Mesendoderm (in vitro differentiated cells): ENCODE measurements at places on chromosomes 16 and 17.

DNA sequence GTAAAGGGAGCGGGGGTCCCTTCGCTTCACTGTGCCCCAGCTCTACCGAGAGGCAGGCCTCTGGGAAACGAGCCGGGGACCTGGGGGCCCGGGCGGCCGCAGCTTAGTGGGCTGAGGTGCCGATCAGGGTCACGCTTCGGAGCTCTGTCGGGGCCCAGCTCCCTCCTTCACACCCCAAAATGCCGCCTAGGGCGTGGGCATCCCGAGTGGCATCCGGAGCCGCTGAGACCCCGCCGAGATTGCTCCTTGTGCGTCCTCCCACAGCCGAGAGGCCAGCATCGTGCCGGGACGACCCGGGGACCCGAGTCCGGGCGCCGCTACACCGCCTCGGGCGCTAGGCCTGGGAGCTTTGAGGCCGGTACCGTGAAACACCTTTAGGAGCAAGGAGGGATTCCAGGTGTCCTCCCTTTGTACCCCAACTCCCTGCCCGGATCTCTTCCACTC is 1.3 kb downstream of the SALL1 start:
- no peak for DNase-seq

GRCh38 chr17:35731239-35731916 is at the start of gene RASL10B:
TSS of gene RASL10B (plus strand) at chr17:35731639. CDS start at chr17:35735185, 3,546 bp downstream.
- peak; percentile 82 for DNase-seq

DNA sequence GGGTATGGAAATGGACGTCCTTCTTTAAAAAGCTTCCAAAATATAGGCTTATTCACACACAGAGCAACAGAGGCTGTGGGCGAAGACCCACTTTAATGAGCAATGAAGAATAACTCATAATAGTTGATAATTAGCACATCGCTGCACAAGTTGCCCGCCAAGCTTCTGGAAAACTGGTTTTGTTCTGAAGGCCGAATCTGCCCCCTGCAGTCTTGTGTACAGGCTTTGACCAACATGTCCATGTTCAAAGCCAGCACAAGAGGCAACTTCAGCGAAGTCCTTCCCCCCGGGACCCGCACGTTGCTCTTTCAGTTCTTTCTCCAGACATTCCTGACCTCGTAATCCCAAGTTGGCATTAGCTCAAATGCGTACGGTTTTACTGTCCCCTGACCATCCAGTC is 73.3 kb downstream of the IRX5 start:
- DNase-seq, result no peak

DNA sequence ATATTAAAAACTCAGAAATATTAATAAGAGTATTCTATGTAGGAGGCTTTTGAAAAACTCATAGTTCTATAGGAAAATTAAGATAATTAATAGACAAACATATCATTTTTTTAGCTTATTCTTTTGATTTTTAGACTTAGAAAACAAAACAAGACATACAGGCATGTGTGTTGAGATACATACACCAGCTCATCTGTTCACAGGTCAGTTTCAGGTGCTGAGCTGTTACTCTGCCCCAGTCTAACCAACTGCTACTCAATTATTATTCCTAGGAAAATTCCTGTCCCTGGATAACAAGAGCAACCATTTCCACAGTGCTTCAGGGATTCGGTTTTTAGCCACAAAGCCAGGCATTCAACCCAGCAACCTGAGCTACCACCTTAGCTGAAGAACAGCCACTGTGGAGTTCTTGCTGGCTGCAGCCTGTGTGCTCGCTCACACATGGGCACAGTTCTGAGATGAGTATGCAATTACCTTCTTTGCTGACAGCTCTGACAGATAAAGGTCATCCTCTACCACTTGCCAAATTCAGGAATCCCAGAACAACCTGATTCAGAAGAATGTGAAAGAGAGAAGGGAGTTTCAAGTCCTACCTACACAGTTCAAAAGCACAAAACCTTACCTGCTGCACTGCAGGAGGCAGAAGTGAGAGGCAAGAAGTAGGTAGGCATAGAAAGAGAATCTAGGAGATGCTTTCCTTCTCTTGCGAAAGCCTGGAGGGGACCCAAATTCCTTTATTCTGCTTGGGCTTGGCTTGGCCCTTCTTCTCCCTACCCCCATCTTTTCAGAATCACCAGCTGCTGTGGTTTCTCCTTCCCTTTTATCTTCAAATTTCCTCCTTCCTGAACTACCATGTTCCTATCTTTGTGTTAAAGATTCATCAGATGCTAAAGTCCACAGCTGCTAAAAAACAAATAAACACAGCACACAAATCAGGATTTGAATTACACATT is 62.7 kb downstream of the TEX2 start:
- peak; percentile 15 for DNase-seq

GRCh38 chr16:48949636-48950035 is 332.0 kb downstream of the CBLN1 start:
- DNase-seq, result no peak

DNA sequence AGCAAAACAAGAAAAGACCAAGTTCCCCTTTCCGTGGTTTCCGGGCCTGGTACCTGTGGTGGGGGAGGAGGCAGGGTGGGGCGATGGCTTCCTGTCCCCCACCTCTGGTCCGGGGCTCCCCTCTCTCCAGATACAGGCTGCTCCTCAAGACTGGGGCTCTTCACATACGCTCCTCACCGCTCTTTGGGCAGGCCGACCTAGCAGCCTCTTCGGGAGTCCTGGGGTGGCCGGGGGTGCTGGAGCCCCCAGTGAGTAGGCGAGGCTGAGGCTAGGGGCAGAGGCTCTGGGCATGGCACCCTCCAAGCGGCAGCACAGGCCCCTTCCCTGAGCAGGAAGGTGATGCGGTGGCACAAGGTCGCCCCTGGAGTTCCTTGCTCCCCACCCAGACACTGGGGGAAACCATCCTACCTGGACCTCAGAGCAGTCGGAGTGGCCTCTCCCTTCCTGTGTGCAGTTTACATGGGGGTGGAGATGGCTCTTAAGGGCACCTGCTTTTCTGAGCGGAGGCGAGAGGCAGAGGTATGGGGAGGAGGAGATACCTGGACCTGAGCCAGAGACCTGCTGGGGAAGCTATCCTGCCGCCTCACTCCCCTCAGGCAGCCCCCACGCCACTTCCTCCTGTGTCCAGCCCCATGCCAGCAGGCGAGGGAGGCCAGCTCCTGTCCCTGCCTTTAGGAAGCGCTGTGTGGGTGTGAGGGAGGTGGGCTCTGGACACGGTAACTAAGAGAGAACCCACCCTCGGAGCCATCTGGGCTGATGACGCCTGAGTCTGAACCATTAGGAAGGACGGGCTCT is 891 bp downstream of the CORO1A start:
- no peak for DNase-seq

GRCh38 chr17:49616086-49616485 is 40.4 kb downstream of the NXPH3 start:
- DNase-seq, result peak; percentile 25

GRCh38 chr16:69796285-69797118 is 34.4 kb downstream of the WWP2 start:
- DNase-seq, result peak; percentile 79

DNA sequence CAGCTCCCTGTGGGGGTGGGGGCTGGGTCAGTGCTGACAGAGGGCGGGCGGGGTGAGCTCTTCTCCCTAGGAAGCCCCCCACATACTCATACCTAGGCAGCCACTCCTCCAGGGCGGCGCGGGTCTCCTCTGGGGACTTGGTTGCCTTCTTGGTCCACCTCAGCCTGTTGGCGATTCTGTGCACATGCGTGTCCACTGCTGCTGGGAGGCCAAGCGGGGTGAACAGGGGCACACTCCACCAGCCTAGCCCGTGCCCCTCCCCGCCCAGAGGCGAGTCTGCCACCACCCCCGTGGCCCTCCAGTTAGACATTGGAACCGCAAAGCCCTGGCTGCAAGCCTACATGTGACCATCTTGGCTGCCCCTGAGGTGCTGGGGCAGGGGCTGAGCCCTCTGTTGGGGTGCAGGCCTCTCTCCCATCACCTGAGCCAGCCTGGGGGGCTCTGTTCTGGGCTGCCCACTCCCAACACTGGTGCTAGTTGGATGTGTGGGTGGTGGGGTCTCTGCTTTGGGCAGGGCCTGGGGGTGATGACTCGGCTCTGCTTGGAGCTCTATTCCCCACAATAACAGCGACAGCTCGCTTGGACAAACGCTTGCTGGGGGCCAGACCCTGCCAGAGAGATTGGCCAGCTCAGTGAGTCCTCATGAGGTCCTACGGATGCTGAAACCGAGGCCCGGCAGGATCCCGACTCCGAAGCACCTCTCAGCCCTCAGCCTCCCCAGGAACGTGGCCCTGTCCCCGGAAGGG is 7.4 kb downstream of the NTHL1 start:
- no peak for DNase-seq

DNA sequence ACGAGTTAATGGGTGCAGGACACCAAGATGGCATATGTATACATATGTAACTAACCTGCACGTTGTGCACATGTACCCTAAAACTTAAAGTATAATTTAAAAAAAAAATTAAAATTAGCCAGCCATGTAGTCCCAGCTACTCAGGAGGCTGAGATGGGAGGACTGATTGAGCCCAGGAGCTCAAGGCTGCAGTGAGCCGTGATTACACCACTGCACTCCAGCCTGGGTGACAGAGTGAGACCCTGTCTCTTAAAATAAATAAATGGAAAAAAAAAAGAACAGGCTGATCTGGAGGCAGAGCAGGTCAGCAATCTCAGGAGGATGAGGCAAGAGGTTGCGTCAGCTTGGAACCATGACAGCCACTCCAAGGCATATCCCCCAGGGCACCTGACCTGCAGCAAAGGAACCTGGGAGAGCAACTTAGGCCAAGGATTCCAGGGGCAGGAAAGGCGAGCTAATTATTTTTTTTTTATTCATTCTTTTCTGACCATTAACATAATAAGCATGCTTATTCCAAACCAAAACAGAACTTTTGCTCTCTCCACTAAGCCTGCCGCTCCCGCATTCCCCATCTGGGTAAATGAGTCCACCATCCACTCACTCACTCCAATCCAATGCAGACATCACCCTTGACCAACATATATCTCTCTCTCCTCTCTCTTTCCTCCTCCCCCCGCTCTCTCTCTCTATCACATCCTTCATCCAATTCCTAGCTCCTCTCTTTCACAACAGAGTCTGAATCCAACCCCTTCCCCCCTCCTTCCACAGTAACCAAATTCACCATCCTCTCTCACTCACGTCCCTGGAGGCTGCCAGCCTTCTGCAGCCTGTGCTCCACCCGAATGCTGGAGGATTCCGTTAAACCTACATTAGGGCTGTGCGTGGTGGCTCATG is 47.7 kb downstream of the TK2 start:
- DNase-seq, result no peak

GRCh38 chr17:45292696-45293412 is 24.0 kb downstream of the MAP3K14 start:
- DNase-seq, result no peak

GRCh38 chr16:61968242-61969076 is 67.8 kb downstream of the CDH8 start:
- peak; percentile 42 for DNase-seq

DNA sequence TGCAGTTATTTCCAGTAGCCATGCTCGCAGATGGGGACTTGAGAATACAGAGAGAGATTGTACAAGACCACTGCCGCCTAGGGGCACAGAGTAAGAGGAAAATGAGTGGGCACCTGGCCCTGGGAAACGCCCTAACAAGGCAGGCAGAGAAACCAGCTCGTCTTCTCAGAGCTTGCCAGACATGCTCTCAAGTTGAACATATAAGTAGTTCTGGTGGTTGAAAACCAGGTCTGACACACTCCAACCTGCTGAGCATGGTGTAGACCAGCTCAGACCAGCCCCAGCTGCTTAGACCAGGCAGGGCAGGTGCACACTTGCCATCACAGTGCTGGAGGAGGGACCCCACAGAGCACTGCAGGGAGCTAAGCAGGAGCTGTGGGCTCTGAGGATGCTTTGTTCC is 250.5 kb downstream of the CPPED1 start:
- DNase-seq, result no peak

GRCh38 chr17:19760746-19761145 is 12.6 kb upstream of the ALDH3A1 start:
- no peak for DNase-seq

- no peak for DNase-seq
These were observed 2.6 kb upstream of the HOXB5 start for GRCh38 chr17:48596000-48596734.

GRCh38 chr17:8121681-8122421 is 2.1 kb downstream of the HES7 start:
- peak; percentile 70 for DNase-seq

DNA sequence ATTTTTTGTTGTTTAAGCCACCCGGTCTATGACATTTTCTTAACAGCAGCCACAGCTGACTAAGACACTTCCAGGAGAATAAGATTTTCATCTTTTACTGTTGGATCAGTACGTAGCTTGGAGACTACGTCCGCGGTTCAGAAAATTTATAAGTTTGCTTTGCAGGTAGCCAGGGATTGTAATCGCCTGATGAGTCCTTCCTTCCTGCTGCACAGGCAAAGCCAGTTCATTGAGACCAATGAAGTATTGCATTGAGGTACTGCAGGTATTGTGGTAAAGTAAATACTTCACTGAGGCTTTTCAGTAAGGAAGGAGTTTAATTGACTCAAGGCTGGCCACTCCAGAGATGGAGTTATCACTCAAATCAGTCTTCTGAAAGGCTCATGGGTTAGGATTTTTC is 269.4 kb upstream of the ELAC2 start:
- no peak for DNase-seq

DNA sequence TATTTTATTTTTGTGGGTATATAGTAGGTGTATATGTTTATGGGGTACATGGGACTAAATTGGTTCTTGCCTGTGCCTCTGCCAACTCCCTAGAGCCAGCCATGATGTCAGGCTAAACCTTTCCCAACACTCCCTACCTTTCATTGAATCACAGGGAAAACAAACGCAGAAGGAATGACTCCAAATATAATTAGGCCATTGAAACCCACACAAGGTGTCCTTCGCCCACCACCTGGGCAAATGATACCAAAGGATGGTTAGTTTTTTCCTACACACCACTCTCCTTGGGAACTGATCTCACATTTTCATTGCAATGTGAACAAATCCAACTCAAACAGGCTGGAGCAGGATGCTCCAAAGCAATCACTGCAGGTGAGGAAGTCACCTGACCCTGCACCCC is 27.5 kb downstream of the WSB1 start:
- no peak for DNase-seq

- DNase-seq, result peak; percentile 14
These were observed 3.0 kb downstream of the NTAN1 start for GRCh38 chr16:15052747-15053476.

- no peak for DNase-seq
These were observed 10.6 kb downstream of the CTRB1 start for GRCh38 chr16:75229172-75230031.

- peak; percentile 59 for DNase-seq
These were observed 296.7 kb upstream of the IRX5 start for GRCh38 chr16:54633943-54634362.

DNA sequence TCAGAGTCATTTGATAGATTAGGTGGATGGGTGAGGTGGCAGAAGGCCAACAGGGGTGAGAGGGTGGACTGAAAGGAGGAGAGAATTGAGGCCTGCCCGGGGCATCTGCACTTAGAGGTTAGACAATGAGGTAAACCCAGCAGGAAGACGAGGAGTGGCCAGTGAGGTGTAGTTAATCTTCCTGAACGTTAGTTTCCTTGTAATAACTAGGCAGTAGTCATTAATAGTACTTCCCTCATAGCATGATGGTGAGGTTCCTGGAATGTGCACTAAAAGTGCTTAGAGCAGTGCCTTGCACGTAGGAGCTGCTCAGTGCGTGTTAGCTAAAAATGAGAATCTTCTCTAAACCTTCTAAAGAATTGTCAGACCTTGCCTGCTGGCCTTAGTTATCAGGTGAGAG is 13.5 kb upstream of the KSR1 start:
- DNase-seq, result no peak

GRCh38 chr17:76416899-76417298 is 32.5 kb downstream of the SPHK1 start:
- no peak for DNase-seq
